ENCODE measurements at places on chromosomes 7 and 10.
A peak's percentile ranks its signal among the peaks of the same experiment; 100 is the strongest.

- DNase-seq = no peak
Observed at GRCh38 chr7:5478568-5479430, 55.2 kb upstream of the TNRC18 start.

GRCh38 chr10:84538036-84538435 is 209.6 kb downstream of the CCSER2 start:
- no peak for DNase-seq

GRCh38 chr10:63711867-63712716 is 190.9 kb downstream of the REEP3 start:
- no peak for DNase-seq

DNA sequence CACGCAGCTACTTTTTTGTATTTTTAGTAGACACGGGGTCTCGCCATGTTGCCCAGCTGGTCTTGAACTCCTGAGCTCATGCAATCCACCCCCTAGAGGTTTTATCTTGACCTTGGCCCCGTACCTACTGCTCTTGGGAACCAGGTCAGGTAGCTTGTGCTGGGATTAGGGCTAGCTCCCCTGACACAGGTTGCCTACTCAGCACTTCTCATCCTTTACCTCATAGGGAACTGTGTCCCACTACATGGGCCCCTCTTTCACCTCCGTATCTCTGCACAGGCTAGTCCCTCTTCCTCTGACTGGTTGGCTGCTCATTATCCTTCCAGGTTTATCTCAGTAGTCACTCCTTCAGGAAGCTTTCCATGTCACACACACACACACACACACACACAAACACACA is 58.0 kb upstream of the ITPRID1 start:
- no peak for DNase-seq

DNA sequence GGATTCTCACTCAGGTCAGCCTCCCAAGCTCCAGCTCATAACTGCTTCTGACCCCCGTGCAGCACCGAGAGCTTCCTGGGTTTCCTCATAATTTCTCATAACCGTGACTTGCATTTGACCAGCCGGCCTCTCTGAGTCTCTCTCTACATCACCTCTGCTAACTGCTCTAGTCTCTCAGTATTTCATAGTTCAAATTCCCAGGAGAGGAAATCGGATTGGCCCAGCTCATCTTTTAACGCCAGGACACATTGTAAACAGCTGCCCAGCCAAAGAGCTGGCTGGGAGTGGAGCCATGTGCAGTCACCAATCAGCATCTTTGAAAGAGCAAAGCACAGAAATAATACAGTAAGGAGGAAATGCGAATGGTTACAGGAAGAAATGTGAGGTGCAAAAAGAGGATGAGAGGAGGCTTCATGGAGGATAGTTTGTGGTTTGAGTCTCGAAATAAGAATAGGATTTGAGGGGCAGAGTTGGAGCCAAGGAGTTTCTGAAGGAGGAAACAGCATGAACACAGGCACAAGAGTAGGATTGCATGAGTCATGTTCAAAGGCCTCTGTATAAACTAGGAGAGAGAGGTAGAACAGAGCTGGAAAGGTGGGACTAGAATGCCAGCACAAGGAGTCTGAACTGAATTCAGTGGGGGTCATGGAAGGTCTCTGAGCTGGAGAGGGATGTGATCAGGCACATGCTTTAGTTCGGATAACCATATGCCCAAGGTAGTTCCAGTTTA is 15.2 kb upstream of the LBX1 start:
- no peak for DNase-seq

DNA sequence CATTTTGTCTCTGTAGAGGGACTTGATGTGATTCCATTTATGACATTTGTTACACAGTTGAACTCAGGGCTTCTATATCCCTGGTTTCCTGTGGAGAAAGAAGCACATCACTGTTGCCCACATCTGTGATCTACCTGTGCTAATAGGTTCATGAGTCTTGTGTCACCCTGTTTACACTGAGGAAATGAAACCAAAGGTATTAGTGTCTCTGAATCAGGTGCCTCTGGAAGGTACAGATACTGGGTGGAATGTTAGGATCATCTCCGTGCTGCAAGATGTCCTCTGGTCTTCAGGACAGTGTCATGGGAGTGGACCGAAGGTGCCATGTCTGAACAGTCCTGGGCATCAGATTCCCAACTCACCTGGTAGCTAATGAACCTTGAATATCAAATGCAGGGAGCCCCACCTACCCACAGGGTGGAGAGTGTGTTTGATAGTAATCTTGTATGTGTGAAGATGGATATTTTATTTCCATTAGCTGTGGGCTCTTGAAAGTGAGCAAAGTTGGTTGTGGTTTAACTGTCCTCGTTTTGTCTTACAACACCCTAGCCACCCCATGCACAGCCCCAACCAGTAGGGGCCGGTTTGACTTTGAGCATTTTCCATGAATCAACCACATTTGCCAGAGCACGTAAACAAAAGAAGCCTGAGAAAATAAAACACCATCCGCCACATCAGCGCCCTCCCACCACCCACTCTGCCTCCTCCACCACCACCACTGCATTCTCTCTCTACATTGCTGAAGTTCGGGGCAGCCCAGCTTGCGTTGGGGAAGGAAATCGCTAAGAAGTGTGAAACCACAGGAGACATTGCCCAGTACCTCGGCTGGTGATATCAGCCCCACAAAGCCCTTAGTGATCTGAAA is 40.7 kb downstream of the TARP start:
- DNase-seq = peak; percentile 38

GRCh38 chr10:130769146-130770017 is 542.1 kb downstream of the TCERG1L start:
- DNase-seq = no peak

- DNase-seq = no peak
Observed at GRCh38 chr10:22058201-22058600, 54.7 kb upstream of the DNAJC1 start.

DNA sequence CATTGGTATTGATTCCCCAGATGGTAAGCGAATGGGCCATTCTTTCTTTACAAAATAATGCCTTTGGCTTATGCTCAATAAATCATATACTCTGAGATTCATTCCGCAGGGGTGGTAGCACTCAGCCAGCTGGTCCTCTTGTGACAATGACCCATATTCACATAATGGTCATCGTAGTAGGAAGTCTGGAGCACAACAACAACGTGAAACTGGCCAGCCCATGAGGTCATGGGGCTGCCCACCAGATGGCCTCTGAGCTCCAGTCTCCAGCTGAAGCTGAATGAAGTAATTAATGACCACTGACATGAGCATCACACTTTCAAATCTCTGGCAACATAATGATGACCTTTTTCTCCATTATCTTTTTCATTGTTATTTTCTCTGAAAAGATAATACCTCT is 42.3 kb upstream of the SORCS1 start:
- DNase-seq = no peak

- no peak for DNase-seq
Observed at GRCh38 chr10:45375716-45376231, 1.8 kb downstream of the ALOX5 start.

GRCh38 chr10:83691791-83692596 is 447.3 kb upstream of the GHITM start:
- DNase-seq = no peak

DNA sequence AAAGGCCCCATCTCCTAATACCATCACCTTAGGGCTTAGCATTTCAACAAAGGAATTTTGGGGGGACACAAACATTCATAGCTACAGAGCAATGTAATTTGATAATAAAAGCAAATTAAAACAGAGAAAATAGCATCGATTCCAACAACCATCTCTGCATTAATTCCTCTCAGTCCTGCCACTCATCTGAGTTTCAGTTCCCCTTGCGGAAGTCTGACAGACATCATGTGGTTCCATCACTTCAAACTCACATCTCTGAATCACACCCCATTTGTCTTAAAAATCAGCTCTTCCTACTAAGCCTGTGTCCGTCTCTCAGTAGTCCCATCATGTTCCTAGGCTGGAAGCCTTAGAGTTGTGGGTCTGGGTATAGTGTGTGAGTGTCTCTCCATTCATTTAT is 3.6 kb downstream of the ADCK2 start:
- DNase-seq = no peak
